K562 (cell line): ENCODE measurements at places on chromosomes 5 and 9.

DNA sequence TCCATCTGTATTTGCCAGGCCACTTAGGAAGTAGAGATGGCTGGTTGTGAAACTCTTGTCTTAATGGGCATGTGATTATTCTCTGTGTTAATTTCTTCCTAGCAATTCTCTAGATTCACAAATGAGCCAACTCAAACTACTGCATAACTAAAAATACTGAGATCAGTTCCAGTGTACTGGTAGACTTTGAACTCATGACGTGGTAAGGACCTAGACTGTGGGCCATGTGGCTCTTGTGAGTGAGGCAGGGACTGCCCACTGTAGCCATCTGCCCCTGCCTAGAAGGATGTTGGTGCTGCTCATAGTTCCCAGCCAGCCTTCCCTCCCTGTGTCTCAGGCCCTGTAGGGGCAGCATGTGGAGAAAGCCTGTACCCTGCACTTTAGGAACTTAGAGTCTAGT lies 47.4 kb downstream of the CYSTM1 start:
- no peak for DNase-seq

- no peak for DNase-seq
Measured at GRCh38 chr5:57770039-57770438, 287.4 kb upstream of the ACTBL2 start.

DNA sequence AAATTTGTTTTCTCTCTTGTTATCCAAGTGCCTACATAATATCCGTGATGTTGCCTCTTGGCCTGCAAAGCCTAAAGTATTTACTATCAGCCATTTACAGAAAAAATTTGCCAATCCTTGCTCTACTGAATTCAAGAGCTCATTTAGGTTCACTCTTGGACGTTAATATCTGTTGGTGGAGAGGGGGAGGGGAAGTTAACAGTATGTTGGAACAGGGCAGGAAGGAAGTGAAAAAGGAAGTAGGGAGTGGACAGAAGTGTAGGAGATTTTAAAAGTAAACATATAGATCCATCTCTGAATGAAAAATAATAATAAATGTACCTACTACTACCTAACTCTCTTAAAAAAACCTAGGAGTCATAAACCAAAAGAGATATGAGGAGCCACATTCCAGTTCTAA lies 32.8 kb downstream of the ZNF608 start:
- DNase-seq: peak; percentile 25

GRCh38 chr9:133230093-133230492 lies 21.0 kb upstream of the OBP2B start:
- DNase-seq: no peak

GRCh38 chr9:109934857-109935215 lies 154.8 kb downstream of the PALM2AKAP2 start:
- DNase-seq: no peak

- DNase-seq: no peak
Measured at GRCh38 chr5:110268283-110268682, 458.2 kb downstream of the TMEM232 start.

GRCh38 chr9:114518599-114519022 lies 13.3 kb upstream of the WHRN start:
- DNase-seq: no peak

- DNase-seq: no peak
Measured at GRCh38 chr9:100884518-100884917, 144.0 kb upstream of the PLPPR1 start.

- DNase-seq: no peak
Measured at GRCh38 chr9:134855231-134855899, 25.2 kb upstream of the FCN2 start.
